ENCODE measurements at places on chromosomes 6 and 20.

- DNase-seq, result no peak
Observed at GRCh38 chr6:25640446-25640845, 11.6 kb upstream of the SCGN start.

- no peak for DNase-seq
Observed at GRCh38 chr20:11050350-11050749, 376.6 kb upstream of the JAG1 start.

GRCh38 chr6:159695984-159696383 is 2.9 kb upstream of the SOD2 start:
- no peak for DNase-seq

DNA sequence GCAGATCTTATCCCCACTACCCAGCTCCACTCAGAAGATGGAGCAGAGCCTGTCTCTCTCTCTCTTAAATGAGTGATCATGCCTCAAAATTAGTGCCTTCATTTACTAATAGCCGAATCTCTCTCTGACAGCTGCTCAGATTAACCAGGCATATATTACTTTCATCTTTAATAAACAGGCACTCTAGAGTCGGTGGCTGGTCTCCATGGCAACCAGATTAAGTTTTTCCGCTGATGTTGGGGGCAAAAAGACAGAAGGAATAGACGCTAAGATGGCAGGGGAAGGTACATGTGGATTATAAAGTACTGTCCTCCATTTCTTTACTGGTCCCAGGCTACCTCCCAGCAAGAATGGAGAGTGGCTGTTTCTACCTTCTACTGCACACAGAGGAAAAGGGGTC is 121.6 kb downstream of the QRSL1 start:
- no peak for DNase-seq

DNA sequence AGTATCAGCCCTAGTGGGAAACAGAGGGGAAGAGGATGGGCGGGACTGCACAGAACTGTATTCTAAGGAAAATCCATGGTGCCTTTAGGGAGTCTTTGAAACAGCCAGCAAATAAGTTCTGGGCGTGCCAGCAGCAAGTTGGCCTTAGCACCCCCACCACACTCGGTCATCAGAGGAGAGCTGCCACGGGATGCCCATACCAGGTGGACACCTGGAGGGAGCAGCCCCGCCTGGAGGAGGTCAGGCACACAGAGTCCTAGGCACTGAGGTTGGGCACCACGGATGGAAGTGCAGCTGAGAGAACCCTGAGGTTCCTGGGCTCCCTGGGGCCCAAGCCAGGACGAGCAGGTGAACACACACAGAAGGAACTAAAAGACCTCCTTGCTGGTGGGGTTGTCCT is 180.8 kb upstream of the PROKR2 start:
- no peak for DNase-seq

GRCh38 chr6:2947445-2947844 is 23.9 kb downstream of the SERPINB6 start:
- no peak for DNase-seq

DNA sequence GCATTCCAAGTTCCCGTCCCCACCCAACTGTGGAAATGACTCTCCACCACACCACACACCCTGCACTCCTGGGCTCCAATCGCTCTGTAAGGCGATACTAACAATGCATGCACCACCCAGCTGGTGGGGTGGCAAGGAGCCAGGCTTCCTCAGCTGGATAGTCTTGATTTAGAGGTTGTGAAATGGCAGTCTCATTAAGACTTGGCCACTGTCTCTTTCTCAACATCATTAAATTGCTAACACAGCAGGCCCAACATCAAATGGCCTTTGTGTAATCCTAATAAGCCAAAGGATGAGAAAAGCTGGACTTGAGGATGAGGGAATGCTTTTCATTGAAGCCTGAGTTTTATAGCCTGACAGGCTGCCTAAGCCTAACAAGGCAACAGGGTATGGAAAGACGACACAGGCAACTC is 223.7 kb downstream of the GMDS start:
- no peak for DNase-seq

DNA sequence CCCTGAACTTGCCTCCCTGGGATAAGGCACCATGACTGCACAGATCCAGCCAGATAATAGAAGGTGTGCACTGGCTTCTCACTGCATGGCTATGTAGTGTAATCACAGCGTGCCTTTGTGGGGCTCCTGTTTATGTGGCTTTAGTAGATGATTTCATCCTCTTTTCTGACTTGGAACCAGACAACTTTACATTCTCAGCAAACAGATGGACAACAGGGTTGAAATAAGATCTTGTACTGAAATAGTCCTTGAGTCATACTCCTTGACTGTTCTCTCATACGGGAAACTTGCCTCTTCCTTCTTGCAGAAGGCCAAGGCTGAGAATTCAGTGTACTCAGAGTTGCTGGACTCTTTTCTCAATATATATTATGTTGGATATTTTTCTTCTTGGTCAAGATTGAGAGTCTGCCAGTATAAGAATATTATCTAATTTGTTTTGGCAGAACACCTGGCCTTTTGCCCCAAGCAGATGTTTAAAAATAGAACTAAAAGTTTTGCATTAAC is 25.0 kb upstream of the RNF144B start:
- DNase-seq, result no peak

GRCh38 chr6:150915880-150916265 is 50.4 kb downstream of the MTHFD1L start:
- no peak for DNase-seq

DNA sequence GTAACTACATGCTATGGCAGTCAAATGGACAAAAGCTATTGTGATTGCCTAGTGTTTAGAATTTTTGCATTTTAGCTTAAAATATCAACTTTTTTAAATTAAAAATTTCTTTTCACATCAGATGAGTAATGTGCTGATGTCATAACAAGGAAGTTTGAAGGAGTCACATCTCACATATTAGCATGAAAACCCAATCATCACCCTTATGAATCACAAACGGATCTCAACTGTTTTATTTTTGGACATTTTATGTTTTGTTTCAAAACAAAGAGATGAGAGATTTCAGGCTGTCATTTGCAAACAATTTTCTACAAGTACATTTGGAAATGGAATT is 53.6 kb upstream of the TRERF1 start:
- DNase-seq, result no peak

GRCh38 chr6:105459864-105460263 is 57.0 kb upstream of the PREP start:
- DNase-seq, result no peak
